ENCODE measurements at places on chromosomes 3 and 15.

GRCh38 chr3:53680028-53680427, 166.2 kb downstream of the CHDH start:
- DNase-seq: no peak

GRCh38 chr3:155428563-155428962, 135.1 kb upstream of the STRIT1 start:
- no peak for DNase-seq

GRCh38 chr3:31230425-31231223, 302.1 kb upstream of the STT3B start:
- no peak for DNase-seq

DNA sequence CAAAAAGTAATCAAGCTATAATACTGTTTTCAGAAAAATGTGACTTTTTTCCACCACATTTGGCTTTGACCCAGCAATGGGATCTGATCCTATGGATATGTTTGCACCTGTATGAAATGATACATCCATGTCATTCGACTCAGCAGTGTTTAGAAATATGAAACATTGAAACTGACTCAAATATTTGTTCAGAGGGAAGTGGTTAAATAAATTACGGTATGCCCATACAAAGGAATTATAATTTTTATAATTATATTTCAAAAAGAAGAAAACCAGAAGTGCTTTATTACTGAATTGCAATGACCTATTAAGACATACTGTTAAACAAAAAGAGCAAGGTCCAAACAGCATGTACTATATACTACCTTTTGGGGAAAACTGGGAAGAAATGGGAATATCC, 546.5 kb downstream of the MAGI1 start:
- DNase-seq: no peak

GRCh38 chr3:141384157-141384556, 15.9 kb downstream of the ZBTB38 start:
- DNase-seq: no peak

- DNase-seq: no peak
Measured at GRCh38 chr3:151796105-151796680, 17.7 kb upstream of the AADAC start.

DNA sequence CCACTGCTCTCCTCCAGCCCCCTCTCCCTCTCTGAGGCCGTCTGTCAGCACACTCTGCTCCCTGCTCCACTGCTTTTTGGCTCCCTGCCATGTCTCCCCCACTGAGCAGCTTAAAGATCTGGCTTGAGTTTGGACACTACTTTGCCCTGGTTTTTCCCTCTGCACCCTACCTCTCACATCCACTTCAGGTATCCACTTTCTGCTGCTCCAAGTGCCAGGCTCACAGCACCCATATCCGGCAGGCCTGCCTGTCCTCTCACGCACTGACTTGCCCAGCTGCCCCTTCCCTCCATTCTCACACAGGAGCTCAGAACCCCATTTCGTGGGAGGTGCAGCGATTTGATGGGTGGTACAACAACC, 3.7 kb downstream of the DUOX1 start:
- DNase-seq: no peak

DNA sequence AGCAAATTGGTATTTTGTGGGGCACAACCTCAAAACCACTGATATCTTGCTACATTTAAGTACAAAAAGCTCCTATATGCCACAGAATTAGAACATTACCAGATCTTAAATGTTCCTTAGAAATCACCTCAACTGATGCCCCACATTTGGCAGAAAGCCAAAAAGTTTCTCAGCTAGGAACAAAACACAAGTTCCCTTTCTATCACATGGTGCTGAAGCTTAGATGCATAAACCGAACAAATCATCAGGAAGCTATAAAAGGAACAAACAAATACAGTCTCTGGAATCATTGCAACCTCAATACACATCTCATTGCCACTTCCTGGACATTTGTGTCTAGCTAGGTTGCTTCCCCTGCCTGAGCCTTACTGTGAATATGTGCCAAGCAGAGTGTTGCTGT, 492.6 kb downstream of the LPP start:
- no peak for DNase-seq

DNA sequence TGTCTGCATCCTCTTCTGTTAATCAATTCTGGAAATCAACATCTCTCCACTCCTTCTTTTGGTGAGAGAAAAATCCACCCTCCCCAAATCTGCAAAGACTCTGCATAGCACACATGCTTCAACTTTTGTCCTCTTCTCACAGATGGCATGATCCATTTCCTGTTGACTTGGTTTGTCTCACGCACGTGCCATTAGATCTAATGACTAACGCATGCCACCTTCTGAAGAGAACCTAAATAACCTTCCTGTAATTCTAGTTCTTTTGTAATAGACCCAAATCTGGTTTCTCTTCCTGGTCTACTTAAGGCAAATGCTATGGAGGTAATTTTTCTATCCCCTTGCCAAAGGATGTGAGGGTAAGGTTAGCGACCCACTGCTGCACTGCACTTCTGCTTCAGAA, 51.0 kb upstream of the ATOSA start:
- DNase-seq: no peak

GRCh38 chr3:118636841-118637240, 397.8 kb downstream of the IGSF11 start:
- DNase-seq: no peak

DNA sequence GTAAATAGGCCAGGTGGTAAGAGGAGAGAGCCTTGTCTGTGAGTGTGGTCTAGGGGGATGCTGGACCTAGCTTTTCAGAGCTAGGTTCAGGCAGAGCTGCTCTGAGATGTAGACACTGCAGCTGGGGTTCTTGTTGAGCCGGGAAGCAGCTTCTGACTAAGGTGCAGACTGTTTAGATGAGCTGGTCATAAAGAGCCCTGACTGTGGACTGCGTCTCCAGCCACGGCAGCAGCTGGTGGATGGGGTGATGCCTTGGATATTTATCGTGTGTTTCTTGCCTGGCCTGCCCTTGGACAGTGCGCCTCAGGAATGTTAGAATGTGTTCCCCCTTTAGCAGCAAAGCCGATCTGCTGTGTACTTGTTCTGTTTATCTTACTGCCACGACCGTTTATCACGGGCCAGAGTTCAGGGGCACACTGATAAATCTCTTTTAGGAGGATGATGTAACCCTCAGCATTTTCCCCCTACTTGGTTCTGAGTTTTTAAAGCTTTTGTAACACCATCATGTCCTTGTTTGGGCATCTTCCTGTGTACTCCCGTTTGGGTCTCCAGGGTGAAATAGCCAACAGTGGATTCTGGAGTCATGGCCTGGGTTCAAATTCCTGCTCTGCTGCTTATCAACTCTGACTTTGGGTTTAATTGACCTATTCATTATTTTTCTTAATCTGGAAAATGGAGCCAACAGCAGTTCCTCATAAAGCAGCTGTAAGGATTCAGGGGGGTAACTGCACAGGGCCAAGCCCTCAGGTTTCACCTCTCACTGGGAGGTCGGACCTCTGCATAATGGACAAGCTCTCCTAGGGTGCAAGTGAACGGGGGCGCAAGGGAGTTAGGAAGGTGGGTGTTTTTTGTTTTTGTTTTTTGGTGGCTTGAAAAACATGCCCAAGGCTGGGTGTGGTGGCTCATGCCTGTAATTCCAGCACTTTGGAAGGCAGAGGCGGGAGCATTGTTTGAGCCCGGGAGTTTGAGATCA, 51.4 kb downstream of the FLNB start:
- DNase-seq: no peak

DNA sequence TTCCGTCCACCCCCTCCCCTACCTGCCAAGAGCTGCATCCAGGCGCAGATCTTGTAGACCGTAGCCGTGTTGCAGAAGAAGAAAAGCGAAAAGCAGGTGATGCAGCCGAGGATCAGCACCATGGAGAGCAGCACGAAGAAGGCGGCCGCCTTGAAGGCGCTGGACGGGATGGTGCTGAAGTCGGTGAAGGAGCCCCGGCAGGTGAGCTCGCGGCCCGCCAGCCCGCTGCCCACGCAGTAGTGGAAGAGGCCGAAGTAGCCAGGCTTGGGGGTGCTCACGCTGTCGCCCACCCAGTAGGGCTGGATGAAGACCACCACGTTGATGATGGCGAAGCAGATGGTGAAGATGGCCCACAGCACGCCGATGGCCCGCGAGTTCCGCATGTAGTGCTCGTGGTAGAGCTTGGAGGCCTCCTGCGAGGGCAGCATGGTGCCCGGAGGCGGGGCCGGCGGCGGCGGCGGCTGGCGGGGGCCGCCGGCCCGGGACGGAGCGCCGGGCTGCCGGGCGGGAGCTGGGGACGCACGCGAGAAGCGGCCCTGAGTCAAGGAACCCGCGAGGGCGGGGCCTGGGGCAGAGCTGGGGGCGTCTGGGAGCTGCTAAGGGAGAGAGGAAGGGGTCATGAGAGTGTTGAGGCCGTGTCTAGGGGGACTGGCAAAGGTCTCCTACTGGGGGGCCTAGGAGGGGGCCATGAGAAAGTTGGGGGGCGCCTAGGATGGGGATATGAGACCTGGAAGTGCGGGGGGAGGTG, 1.2 kb downstream of the LHFPL4 start:
- DNase-seq: peak; percentile 23

DNA sequence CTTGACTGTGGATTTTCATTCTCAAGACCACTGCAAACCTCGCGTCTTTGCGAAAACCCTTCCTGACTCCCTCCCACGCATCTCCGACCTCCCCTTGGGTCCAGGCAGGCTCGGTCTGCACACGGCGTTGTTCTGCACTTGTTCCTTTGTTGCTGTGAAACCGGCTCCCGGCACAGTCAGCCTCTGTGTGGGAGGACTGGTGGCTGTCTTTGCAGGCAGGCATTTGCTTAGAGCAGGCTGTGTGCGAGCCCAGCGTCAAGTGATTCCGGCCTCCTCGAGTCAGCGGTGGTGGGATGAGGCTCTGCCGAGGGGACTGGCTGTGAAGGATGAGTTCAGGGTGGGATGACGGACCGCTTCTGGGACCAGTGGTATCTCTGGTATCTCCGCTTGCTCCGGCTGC, 102.6 kb upstream of the ROPN1 start:
- DNase-seq: no peak

DNA sequence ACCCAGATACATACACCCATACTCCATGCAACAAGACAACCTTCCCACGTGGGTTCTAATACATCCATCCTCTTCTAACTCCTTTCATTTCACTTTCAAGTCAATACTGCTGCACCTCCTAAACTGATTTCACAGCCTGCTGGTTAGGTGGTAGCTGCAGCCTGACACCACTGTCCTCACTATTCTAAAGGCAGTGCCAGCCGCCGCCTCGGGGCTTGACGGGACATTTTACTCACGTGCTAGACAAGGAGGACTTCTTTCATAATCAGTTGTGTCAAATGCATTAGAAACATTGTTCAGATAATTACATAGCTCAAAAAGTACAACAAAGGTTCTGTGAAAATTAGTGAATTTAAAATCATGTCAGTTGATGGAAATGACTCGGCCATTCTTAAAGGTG, 6.3 kb downstream of the UROC1 start:
- no peak for DNase-seq

GRCh38 chr3:125120379-125121122, 64.8 kb upstream of the HEG1 start:
- no peak for DNase-seq

- DNase-seq: no peak
Measured at GRCh38 chr3:38490281-38491030, 5.7 kb upstream of the EXOG start.

DNA sequence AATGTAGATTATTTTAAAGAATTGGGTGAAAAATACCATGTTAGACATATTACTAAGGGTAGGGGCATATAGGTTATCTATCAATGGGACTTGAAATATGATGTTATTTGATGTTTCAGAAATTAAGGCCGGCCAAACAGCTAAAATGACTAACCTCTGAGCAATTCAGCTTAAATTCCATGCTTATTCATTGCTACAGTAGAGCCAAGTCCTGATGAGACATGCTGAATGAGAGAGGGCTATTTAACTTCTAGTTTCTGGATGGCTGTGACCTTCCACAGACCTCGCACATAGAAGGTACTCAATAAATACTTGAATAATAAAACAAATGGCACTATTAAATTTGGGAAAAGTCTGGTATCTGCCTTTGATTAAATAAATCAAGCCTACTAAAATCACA, 175.6 kb upstream of the WNT5A start:
- no peak for DNase-seq

DNA sequence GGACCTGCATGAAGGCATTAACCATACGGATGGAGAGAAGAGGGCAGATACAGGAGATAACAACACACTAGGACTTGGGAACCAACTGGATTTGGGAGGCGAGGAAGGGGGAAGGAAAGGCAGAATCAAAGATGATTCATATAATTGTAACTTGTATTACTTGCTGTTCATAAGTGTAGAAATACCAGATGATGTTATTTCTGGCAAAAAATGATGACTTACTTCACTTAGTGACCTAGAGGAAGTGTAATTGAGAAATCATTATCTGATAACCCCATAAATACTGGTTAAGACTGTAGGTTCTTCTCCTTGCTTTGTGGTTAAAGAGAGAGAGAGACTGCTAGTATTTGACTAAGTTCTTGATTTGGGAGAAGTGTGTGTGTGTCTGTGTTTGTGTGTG, 50.5 kb upstream of the GK5 start:
- no peak for DNase-seq

- DNase-seq: no peak
Measured at GRCh38 chr15:42118650-42119445, 24.5 kb upstream of the PLA2G4D start.
